ENCODE measurements at places on chromosomes 5 and 9.
A peak's percentile ranks its signal among the peaks of the same experiment; 100 is the strongest.

- no peak for DNase-seq
These were observed 122.8 kb downstream of the PPP2R2B start for GRCh38 chr5:146755793-146756192.

DNA sequence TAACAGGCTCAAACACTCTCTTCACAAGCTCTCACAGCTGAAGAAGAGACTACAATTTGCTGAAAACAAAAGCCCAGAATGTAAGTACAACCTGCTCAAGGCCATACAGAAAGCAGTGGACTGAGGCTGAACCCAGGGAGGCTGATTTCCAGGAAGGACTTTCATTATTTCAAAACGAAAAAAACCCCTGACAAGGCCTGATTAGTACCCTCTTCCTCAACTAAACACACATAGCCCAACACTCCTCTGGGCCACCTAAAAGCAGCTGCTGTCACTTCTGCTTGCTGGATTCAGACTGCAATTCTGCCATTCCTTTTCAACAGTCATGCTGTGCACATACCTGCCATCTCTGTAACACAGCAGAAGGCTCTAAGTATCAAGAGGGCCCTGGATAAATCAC lies 18.2 kb downstream of the NRG2 start:
- DNase-seq, result no peak

- DNase-seq, result no peak
These were observed 45.8 kb downstream of the EPB41L4B start for GRCh38 chr9:109274884-109275730.

- DNase-seq, result peak; percentile 88
These were observed 84.6 kb downstream of the PAPPA start for GRCh38 chr9:116238225-116238624.

- no peak for DNase-seq
These were observed 110.1 kb downstream of the SIL1 start for GRCh38 chr5:139088024-139088423.

DNA sequence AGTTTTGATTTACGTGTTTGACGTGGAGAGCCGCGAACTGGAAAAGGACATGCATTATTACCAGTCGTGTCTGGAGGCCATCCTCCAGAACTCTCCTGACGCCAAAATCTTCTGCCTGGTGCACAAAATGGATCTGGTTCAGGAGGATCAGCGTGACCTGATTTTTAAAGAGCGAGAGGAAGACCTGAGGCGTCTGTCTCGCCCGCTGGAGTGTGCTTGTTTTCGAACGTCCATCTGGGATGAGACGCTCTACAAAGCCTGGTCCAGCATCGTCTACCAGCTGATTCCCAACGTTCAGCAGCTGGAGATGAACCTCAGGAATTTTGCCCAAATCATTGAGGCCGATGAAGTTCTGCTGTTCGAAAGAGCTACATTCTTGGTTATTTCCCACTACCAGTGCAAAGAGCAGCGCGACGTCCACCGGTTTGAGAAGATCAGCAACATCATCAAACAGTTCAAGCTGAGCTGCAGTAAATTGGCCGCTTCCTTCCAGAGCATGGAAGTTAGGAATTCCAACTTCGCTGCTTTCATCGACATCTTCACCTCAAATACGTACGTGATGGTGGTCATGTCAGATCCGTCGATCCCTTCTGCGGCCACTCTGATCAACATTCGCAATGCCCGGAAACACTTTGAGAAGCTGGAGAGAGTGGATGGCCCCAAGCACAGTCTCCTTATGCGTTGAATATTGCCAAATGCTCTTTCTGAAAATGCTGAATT lies 850 bp downstream of the RRAGA start:
- peak; percentile 46 for DNase-seq

DNA sequence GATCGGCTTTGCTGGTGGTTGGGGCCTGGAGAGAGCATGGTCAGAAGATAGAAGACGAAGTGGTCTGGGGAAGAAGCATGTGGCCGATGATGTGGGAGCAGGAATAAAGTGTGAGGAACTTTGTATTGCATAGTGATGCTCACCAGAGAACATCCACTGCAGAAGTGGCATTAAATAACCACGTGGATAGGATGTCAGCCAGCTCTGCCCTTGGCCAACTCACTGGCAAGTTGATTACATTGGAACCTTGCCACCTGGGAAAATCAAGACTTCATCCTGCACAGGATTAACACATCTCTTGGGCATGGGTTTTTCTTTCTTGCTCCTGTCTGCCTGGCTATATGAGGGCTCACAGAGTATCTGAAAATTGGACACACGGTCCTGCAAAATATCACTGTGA lies 217.4 kb downstream of the DMRT2 start:
- no peak for DNase-seq

Measured in fibroblast of villous mesenchyme (primary cell).